Amniotic stem cell (primary cell): ENCODE measurements at places on chromosomes 1 and 21.

- no peak for DNase-seq
Observed at GRCh38 chr1:12565094-12565965, 52.7 kb downstream of the DHRS3 start.

- no peak for DNase-seq
Observed at GRCh38 chr1:32239337-32239736, 7.7 kb upstream of the FAM167B start.

- peak; percentile 88 for DNase-seq
Observed at GRCh38 chr1:16905110-16905867, 9.5 kb downstream of the RNU1-2 start.

DNA sequence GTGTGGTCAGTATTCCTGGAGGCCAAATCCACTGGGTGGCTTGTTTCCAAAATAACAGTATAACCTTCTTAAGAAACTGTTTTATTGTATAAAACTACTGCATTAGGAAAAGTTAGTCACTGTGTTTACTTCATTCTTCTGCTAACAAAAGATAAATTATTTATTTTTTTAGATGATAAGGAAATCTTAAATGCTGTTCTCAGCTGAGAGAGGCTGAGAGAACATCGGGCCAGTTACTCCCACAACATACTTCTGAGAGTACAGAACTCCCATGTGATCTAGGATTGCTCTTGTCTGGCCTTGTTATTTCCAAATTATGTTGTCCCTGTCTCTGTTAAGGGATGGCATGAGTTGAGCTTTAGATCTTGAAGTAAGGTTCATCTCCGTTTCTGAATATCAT lies 96.7 kb upstream of the CXADR start:
- DNase-seq, result no peak

GRCh38 chr1:238018214-238018613 lies 127.5 kb upstream of the ZP4 start:
- no peak for DNase-seq

DNA sequence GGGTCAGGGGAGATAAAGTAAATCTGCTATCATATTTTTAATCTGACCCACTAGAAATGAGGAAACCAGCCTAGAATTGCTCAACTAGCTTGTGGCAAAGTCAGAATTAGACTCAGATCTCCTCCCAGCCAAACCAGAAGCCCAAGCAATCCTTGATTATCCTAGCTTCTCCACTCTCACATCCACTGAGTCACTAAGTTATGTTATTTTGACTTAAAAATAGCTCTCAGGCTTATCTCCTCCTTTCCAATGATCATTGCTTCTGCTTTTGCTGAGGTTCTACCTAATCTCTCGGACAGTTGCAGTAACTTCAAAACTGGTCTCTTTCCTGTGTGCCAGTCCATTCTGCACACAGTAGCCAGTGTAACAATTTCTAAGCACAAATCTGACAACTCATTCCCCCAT lies 22.9 kb downstream of the OVAAL start:
- DNase-seq, result no peak

DNA sequence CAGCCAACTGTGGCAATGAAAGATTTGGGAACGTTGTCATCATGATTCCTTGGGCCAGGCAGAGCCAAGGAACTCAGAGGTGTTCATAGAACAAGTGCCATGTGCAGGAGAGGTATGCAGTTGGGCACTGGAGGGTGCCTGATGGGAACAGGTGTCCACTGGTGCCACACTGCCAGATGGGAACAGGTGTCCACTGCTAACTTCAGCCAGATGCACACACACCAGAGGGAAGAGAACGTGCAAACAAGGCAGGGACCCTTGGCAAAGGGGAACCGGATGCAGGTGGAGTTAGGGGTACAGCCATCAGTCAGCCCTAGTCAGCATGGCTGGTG lies 13.5 kb downstream of the OLFML2B start:
- no peak for DNase-seq

GRCh38 chr1:147080671-147081394 lies 91.4 kb downstream of the PRKAB2 start:
- DNase-seq, result no peak

DNA sequence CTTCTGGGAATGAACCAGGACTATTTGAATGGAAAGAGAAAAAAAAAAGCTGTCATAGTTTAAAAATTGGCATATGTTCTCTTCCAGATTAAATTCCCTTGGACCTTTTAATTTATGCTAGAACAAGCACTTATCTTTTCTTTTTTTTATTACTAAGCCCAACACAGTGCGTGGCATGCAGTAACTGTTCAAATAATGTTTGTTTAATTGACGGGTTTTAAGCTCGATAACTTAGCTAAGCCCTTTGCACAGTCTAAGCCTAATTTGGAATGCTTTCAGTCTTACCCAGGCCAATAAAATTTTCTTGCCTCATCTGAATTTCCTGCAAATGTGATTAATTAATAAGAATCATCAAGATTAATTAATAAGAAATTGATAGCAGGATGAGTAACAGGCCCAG lies 39.3 kb upstream of the EDEM3 start:
- no peak for DNase-seq

- DNase-seq, result no peak
Observed at GRCh38 chr1:45328680-45329079, 2.0 kb downstream of the HPDL start.

GRCh38 chr1:79197421-79197820 lies 190.9 kb upstream of the ADGRL4 start:
- no peak for DNase-seq

DNA sequence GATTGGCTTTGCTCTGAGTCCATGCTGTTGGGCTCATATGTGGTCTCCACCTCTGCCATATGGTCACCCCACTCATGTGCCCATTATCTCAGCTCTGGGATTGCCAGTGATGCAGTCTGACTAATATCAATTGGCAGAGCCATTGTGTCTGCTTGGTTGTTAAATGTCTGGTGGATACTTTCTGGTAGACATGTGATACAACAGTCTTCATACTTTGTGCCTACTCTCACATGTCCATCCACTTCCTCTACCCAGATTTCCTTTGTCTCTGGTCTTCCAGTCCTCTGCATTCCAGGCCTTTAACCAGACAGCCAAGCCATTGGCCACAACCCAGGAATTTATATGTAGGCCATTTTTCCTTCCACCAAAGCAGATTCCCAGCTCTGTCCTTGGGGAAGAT lies 30.8 kb upstream of the DIPK1A start:
- DNase-seq, result no peak

DNA sequence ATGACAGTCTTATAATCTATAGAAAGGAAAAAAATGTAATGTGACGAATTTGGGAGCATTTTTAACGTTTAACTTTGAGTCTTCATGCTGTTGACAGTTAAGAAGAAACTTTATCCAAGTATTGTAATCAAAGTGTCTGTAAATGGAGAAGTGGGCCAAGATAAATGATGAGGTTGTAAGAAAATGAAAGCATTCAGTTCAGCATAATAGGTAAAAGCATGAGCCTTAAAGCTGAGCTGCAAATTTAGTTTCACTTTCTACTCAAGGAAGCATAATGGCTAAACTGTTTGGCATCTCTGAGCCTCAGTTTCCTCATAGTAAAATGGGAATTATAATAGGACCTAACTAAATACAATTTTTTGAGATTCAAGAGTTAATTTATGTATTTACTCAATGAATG lies 1554.8 kb downstream of the KCNT2 start:
- DNase-seq, result no peak

GRCh38 chr1:61330018-61330417 lies 247.7 kb downstream of the NFIA start:
- DNase-seq, result no peak

- DNase-seq, result no peak
Observed at GRCh38 chr1:203229471-203230135, at the start of gene CHIT1. CHIT1 (minus strand) TSS chr1:203229673; CDS start chr1:203229636, 37 bp downstream.

- no peak for DNase-seq
Observed at GRCh38 chr1:201739492-201740085, 89.4 kb upstream of the IPO9 start.

- no peak for DNase-seq
Observed at GRCh38 chr1:175388285-175388684, 195.7 kb upstream of the KIAA0040 start.

DNA sequence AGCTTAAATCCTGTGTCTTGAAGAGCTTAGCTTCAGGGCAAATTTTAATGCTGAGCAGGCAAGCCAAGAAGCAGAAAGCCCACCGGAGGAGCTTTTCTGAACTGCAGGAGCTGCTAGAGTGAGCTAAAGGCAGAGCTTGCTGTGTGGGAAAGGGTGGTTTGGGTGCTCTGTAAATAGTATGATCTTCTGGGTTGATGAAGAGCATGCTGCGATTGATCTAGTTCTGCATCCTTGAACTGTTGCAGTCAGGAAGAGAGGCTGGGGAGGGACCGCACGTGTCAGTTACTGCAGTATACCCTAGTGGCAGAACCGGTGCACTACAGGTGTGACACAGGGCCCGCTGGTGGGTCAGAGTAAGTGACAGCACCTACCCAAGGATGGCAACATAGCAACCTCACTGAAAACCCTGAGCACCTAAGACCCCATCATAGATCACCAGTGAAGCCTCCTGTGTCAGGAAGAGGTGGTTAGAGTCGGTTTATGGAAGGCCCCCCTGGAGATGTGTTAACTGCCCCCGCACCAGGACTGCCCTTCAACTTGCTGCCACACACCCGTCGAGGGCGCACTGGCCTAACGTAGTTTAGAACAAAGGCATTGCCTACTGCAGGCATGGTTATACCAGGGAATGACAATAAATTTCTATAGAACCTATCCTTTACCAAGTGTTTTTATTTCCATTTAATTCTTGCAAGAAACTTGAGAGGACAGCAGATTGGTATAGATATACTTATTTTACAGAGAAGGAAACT lies 146.0 kb upstream of the KIAA0040 start:
- no peak for DNase-seq

DNA sequence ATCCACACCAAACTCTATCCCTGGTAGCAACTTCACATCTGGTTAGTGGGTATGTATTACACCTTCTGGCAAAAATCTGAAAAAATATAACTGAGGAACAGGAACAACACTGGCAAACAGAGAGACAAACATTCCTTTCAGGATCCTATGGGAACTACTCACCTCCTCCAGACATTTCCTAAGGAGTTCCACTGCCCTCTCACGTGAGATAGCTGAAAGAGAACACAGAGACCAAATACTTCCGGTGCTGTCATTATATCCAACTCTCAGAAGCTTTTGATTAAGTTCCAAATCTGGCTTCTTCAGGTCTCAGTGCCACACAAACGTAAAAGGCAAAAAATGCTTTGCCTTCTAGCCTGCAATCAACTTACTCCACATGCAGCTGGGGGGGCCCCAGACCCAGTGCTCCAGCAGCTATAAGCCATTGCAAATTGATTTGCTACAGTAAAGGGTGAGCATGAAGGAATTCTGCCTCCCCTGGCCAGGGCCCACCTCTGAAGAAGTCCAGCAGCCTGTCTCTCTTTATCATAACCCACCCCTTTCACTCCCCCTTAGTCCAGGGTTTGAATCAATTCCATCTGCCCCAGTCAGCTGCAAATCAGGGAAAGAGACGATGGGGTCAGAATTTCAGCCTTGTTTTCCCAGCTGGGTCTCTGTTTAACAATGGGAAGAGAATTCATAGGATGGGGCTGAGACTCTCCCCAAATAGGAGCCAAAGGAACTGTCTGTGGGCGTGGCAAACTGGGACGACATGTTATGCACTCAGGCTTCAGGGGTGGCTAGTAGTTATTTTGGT lies 32.2 kb downstream of the TFAP2E start:
- DNase-seq, result no peak

DNA sequence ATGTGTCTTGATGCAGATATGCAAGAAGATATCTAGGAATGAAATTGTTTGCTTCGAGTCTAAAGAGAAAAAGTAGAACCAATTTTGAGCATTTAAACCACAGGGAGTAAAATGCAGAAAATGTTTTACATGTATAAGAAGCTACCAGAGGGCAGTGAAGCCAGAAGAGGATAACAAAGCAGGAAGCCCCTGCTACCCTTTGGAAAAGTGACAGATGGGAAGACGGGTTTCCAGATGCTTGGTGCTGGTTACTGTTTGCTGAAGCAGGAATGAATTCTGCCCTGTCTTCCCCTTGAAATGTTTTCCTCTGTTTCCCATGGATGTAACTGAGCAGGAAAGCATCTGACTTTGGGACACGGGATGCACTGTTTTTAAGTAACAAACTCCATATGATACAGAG lies 822.2 kb downstream of the MRPL39 start:
- no peak for DNase-seq

- no peak for DNase-seq
Observed at GRCh38 chr21:25855576-25855975, 120.8 kb downstream of the GABPA start.

DNA sequence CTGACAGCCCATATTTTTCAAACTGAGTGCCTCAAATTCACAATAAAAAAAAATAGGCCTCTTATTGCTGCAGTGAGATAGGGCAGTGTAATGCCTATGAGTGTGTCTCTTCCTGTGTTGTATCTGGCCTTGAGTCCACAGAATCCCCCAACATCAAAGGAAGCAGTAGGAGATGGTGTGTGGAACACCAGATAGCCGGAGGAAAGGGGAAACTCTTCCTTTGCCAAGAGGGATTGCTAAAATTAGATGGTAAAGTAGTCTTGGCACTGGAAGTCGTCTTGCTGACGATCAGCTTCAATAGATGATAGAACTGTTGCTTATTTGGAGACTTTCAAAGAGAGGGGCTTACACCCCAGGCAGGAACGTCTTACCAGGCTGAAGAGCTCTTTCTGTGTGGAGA lies 51.8 kb downstream of the RUNX1 start:
- no peak for DNase-seq

DNA sequence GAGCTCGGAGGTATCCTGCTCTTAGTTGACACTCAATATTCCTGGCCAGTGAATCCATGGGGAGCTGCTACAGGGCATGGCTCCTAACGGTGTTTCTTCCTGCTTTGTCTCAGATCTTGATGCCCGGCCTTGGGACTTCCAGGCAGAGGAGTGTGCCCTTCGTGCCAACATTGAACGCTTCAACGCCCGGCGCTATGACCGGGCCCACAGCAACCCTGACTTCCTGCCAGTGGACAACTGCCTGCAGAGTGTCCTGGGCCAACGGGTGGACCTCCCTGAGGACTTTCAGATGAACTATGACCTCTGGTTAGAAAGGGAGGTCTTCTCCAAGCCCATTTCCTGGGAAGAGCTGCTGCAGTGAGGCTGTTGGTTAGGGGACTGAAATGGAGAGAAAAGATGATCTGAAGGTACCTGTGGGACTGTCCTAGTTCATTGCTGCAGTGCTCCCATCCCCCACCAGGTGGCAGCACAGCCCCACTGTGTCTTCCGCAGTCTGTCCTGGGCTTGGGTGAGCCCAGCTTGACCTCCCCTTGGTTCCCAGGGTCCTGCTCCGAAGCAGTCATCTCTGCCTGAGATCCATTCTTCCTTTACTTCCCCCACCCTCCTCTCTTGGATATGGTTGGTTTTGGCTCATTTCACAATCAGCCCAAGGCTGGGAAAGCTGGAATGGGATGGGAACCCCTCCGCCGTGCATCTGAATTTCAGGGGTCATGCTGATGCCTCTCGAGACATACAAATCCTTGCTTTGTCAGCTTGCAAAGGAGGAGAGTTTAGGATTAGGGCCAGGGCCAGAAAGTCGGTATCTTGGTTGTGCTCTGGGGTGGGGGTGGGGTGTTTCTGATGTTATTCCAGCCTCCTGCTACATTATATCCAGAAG lies 16.7 kb downstream of the ALX3 start:
- DNase-seq, result no peak

GRCh38 chr1:243268751-243269460 lies 13.1 kb downstream of the SDCCAG8 start:
- DNase-seq, result no peak

- DNase-seq, result no peak
Observed at GRCh38 chr1:180183426-180183825, 28.8 kb downstream of the QSOX1 start.
